ENCODE measurements at places on chromosomes 3 and 15.
A peak's percentile ranks its signal among the peaks of the same experiment; 100 is the strongest.

GRCh38 chr15:72227192-72227586 is 3.8 kb downstream of the PKM start:
- DNase-seq = peak; percentile 64

GRCh38 chr3:172506094-172506493 is 17.1 kb downstream of the TNFSF10 start:
- DNase-seq = no peak

- no peak for DNase-seq
Measured at GRCh38 chr3:18049096-18049495, 306.7 kb upstream of the TBC1D5 start.

- no peak for DNase-seq
Measured at GRCh38 chr3:149145974-149146373, 16.5 kb downstream of the HPS3 start.

- no peak for DNase-seq
Measured at GRCh38 chr3:184777566-184778356, 34.2 kb upstream of the VPS8 start.

DNA sequence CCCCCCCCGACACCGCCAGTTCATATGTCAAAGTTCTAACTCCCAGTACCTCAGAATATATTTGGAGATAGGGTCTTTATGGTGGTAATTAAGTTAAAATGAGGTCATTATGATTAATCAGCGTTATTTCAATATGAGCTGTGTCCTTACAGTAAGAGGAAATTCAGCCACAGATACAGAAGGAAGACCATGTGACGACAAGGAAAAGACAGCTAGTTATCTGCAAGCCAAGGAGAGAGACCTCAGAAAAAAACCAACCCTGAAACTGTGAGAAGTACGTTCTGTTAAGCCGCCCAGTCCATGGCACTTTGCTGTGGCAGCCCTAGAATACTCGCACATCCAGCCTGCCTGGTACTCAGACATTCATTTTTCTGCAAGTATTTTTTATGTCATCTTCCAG is 62.3 kb upstream of the ARL8B start:
- no peak for DNase-seq

- DNase-seq = peak; percentile 49
Measured at GRCh38 chr3:170429050-170429449, 10.4 kb downstream of the CLDN11 start.

All from GM04503 (cell line).